ENCODE measurements at places on chromosomes 3 and 15. TPM values are rescaled to one million over a fixed set of nuclear protein-coding genes. Genes with fewer than 3 reads are reported as not detected.

The SPRED1 gene
- 15.8 TPM for total RNA-seq

The PRKCD gene
- total RNA-seq, result 2.2 TPM

The ITIH1 gene
- not detected for total RNA-seq

The SLC12A1 gene
- total RNA-seq, result under 0.01 TPM

The MGLL gene
- total RNA-seq, result 73.0 TPM

The SOX14 gene
- total RNA-seq, result not detected

The CFAP91 gene
- 0.14 TPM for total RNA-seq

The PARP15 gene
- 0.17 TPM for total RNA-seq

The ITGA11 gene
- total RNA-seq, result 12.9 TPM

The ITPKA gene
- 0.56 TPM for total RNA-seq

The HYAL2 gene
- total RNA-seq, result 601 TPM

The MORC1 gene
- not detected for total RNA-seq

The AMT gene
- total RNA-seq, result 0.68 TPM

The NTRK3 gene
- total RNA-seq, result under 0.01 TPM

The DIPK2A gene
- total RNA-seq, result 14.1 TPM

The SMCO1 gene
- not detected for total RNA-seq

The OR5K2 gene
- not detected for total RNA-seq

The WDR53 gene
- 7.8 TPM for total RNA-seq

The TMCO5A gene
- total RNA-seq, result not detected

The PPARG gene
- 69.4 TPM for total RNA-seq

The UROC1 gene
- total RNA-seq, result not detected

The PYGO1 gene
- 0.51 TPM for total RNA-seq

The ERC2 gene
- 0.79 TPM for total RNA-seq

The CCR1 gene
- total RNA-seq, result not detected

The FAM174B gene
- total RNA-seq, result 37.7 TPM

The SEMA5B gene
- total RNA-seq, result 0.05 TPM

The THRB gene
- total RNA-seq, result 0.23 TPM

The RBMS3 gene
- total RNA-seq, result 25.9 TPM

The GP9 gene
- total RNA-seq, result not detected

The TMEM266 gene
- total RNA-seq, result not detected

The CELSR3 gene
- total RNA-seq, result 0.17 TPM

The TAGLN3 gene
- 0.19 TPM for total RNA-seq

The SNTN gene
- total RNA-seq, result not detected

The RSL24D1 gene
- total RNA-seq, result 63.5 TPM

The IL16 gene
- total RNA-seq, result 3.6 TPM

Measured in dermis blood vessel endothelial cell (primary cell).